ENCODE measurements at places on chromosomes 5 and 9.

DNA sequence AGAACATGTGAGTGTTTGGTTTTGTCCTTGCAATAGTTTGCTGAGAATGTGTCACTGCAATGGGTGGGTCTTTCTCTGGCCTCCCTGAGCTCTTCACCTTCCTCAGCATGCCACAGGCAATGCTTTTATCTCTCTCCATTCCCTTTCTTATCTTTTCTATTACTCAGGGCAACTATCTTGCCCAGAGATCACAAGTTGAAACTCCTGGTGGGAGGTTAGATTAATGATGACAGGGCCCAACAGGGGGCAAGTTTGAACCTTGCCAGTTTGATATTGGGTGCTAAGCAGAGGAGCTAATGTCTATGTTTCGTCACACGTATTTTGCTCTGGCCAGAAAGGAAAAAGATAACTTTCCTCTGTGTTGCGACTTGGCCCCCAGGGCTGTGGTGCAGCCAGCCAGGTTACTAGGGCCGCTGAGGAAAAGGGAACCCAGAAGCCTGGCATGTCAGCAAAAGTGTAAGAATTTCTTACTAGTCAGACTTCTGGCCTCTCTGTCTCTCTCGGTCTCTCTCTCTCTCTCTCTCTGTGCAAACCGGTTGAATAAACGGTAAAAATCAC, 299.3 kb upstream of the POU5F2 start:
- no peak overlapping the region for H3K27ac ChIP-seq
- H3K27me3 ChIP-seq = no peaks in the 10 kb centered on the region
- peaks cover 4% of the 10 kb centered on the region for H3K4me1 ChIP-seq
- H3K36me3 ChIP-seq = no peaks in the 10 kb centered on the region
- H3K4me3 ChIP-seq = no peak overlapping the region

DNA sequence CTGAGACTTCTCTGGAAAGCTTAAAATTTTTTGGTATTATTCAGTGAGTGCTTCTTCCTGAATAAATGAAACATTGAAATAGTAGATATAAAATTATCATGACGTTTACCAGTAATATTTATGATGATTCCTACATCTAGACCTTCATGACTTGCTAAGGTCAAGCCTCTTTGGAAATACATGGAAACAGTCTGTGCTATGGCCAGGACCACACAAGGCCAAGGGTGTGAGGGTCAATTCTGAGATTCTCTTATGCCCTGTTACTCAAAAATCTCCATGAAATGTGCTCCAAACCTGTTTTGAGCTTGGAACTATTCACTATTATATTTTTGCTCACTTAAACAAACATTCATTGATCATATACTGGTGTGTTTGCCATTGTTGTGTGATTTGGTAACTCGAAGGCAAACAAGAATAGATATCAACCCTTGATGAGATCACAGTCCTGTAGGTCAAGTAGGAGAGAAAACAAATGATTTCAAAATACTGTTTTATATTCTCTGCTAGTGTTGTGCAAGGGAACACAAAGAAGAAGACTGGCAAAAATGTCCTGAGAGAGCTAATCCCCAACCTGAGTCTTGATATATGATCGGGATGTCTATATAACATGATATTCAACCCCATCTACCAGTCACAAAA, 1254.9 kb upstream of the DMAC1 start:
- no peak overlapping the region for H3K27ac ChIP-seq
- no peaks in the 10 kb centered on the region for H3K4me1 ChIP-seq
- DNase-seq = no peak
- no peak overlapping the region for H3K4me3 ChIP-seq
- H3K27me3 ChIP-seq = no peaks in the 10 kb centered on the region

DNA sequence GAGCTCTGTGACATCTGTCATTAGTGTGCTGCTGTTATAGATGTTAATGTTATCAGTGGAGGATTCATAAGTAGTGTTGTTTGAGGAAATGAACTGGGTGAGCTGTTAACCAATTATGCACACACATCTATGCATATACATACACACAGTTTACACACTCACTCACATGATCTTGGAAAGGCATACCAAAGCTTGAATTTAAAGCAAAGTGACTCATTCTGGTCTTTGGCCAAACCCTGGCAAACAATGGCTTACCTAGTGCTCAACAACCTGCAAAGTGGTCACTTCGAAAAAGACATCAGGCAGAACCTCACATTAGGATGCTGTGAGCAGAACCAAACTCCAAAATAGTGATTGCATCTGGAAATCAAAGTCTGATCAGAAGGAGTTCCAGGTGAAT, 1037.3 kb upstream of the CDH6 start:
- no peak overlapping the region for H3K27ac ChIP-seq
- H3K27me3 ChIP-seq = no peaks in the 10 kb centered on the region
- no peaks in the 10 kb centered on the region for H3K4me1 ChIP-seq
- H3K4me3 ChIP-seq = no peak overlapping the region
- H3K36me3 ChIP-seq = no peaks in the 10 kb centered on the region

- H3K27me3 ChIP-seq = no peaks in the 10 kb centered on the region
- DNase-seq = no peak
- H3K4me1 ChIP-seq = no peaks in the 10 kb centered on the region
- H3K4me3 ChIP-seq = no peak overlapping the region
- no peak overlapping the region for H3K27ac ChIP-seq
Observed at GRCh38 chr5:82208371-82208770, 69.8 kb downstream of the RPS23 start.

DNA sequence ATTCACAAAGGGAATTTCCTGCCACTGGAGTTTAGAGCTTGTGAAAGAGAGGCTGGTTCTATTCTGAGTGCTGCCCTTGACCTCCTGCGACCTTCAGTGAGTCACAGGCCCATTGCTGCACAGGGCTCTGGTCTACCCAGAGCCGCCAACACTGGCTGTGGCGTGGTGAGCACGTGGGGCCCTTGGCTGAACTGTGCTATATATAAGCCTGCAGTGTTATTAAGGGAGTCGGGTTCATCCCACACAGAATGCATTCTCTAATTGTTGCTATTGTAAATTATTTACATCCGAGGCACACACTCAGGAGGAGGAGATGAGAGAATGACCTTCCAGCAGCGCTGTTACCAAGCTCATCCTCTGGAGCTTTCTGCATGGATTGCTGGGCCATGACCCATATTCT, 47.1 kb downstream of the BRINP1 start:
- no peaks in the 10 kb centered on the region for H3K4me1 ChIP-seq
- H3K27ac ChIP-seq = no peak overlapping the region
- DNase-seq = no peak
- H3K4me3 ChIP-seq = no peak overlapping the region
- no peaks in the 10 kb centered on the region for H3K27me3 ChIP-seq
- H3K36me3 ChIP-seq = no peaks in the 10 kb centered on the region

GRCh38 chr5:150783422-150783928, 4.9 kb downstream of the SMIM3 start:
- H3K27me3 ChIP-seq = no peaks in the 10 kb centered on the region
- H3K36me3 ChIP-seq = no peaks in the 10 kb centered on the region

DNA sequence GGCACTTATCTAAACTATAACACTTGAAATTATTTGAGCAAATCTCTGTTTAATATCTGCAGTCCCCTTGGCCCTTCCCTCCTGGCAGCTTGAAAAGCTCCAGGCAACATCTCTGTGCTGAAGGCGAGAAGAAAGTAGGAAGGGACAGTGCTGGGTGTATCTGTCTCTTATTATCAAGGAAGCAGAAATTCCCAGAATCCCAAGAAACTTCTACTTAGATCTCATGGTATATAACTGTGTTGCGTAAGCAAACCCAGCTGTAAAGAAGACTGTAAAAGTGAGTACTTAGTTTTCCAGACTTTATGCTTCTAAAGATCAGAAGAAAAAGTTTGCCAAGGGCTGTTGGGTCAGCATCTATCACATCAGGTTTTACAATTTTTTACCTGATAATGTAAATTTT, 1869.8 kb downstream of the MAT2B start:
- no peaks in the 10 kb centered on the region for H3K4me1 ChIP-seq
- DNase-seq = no peak
- H3K36me3 ChIP-seq = no peaks in the 10 kb centered on the region
- no peaks in the 10 kb centered on the region for H3K27me3 ChIP-seq
- no peak overlapping the region for H3K27ac ChIP-seq

GRCh38 chr5:14035859-14036503, 91.5 kb upstream of the DNAH5 start:
- no peaks in the 10 kb centered on the region for H3K27me3 ChIP-seq
- peak; percentile 85 for DNase-seq

DNA sequence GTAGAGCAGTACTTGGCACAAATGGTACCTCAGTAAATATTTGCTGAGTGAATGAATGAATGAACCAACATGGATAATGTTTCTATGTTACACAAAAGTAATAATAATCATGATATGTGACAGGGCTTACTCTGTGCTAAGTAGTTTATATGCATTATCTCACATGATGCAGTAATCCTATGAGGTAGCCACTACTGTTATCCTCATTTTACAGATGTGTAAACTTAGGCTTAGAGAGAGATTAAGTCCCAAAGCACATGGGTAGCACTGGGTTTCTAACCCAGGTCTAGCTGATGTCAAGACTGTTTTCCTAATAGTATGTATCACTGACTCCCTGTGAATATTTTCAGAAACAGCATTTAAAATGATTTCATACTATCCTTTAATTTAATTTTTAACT, 44.1 kb upstream of the VDAC1 start:
- no peaks in the 10 kb centered on the region for H3K27me3 ChIP-seq
- H3K4me3 ChIP-seq = no peak overlapping the region
- no peaks in the 10 kb centered on the region for H3K4me1 ChIP-seq
- H3K27ac ChIP-seq = no peak overlapping the region
- no peak for DNase-seq

DNA sequence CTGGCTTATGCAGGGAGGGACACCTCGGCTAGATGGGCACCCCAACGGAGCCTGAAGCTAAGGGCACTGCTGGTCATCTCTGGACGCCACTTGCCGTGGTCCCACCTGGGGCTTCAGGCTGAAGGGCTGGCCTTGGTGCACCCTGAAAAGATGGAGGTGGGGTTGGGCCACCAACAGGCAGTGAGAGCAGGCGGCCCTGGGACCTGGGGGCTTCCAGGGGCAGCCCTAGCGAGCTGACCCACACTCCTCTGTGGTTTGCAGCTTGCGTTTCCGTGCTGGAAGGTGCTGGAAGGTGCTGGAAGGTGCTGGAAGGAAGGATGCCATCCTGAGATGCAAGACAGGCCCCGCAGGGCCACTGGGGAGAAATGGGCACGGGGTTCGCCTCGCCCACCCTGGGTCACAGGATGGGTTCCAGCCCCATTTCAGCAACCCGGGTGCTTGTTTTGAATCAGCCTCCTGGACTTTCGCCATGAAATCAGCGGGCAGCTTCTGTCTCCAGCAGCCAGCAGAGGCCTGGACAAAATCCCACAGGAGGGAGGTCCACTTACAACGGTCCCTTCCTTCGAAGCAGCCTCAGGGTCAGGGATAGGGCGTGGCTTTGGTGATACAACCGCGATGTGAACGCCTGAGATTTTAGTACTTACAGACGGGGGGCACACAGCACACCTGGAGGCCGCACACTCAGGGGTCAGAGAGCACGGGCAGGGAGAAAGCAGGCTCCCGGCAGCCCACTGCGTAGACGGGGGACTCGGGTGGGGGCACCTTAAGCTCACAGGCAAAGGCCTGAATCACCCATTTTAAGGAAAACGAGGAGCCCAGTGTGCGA, 303.1 kb upstream of the IRX4 start:
- no peaks in the 10 kb centered on the region for H3K36me3 ChIP-seq
- no peak overlapping the region for H3K27ac ChIP-seq
- no peak overlapping the region for H3K4me3 ChIP-seq
- no peaks in the 10 kb centered on the region for H3K4me1 ChIP-seq
- no peak for DNase-seq
- no peaks in the 10 kb centered on the region for H3K27me3 ChIP-seq

GRCh38 chr9:34578241-34579103, 11.1 kb downstream of the CNTFR start:
- no peak overlapping the region for H3K4me3 ChIP-seq
- DNase-seq = peak; percentile 7
- H3K36me3 ChIP-seq = no peaks in the 10 kb centered on the region
- peaks cover 2% of the 10 kb centered on the region for H3K4me1 ChIP-seq
- H3K27me3 ChIP-seq = peaks cover 41% of the 10 kb centered on the region

DNA sequence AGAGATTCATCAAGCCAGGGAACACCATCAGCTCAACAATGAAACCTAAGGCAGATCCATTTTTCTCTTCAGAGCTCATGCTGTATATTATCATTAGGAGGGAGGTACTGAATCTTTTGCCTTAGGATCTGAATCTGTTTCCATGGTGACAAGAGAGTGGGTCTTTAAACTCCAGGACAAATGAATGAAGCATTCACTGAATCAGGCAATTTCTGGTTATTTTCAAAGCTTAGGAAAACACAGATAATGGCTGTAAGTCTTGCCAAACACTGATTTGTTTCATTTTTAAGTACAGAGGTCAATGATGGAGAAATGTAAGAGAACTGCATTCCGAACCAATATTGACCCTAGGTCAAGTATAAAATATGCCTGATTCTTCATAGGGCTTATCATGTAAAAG, 84.9 kb downstream of the GNA14 start:
- H3K27ac ChIP-seq = no peak overlapping the region
- no peaks in the 10 kb centered on the region for H3K36me3 ChIP-seq
- no peaks in the 10 kb centered on the region for H3K4me1 ChIP-seq
- no peaks in the 10 kb centered on the region for H3K27me3 ChIP-seq
- H3K4me3 ChIP-seq = no peak overlapping the region

Measured in trophoblast cell (in vitro differentiated cells and primary cell).